ENCODE measurements at places on chromosomes 3 and 15.

DNA sequence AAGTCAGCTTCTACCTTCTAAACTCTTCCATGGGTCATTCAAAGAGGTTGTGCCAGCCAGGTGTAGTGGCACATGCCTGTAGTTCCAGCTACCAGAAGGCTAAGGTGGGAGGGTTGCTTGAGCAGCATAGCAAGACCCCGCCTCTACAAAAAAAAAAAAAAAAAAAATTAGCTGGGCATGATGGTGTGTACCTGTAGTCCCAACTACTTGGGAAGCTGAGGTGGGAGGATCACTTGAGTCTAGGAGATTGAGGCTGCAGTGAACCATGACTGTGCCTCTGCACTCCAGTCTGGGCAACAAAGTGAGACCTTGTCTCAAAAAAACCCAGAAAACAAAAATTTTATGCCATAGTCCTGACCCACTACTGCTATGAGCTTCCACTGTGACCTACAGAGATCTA, 126.8 kb downstream of the MDFIC2 start:
- no peak for DNase-seq

GRCh38 chr3:170128977-170129431, 52.5 kb downstream of the PHC3 start:
- DNase-seq, result peak; percentile 41

- peak; percentile 15 for DNase-seq
These were observed 122.3 kb downstream of the ATP1B3 start for GRCh38 chr3:141998669-141999290.

DNA sequence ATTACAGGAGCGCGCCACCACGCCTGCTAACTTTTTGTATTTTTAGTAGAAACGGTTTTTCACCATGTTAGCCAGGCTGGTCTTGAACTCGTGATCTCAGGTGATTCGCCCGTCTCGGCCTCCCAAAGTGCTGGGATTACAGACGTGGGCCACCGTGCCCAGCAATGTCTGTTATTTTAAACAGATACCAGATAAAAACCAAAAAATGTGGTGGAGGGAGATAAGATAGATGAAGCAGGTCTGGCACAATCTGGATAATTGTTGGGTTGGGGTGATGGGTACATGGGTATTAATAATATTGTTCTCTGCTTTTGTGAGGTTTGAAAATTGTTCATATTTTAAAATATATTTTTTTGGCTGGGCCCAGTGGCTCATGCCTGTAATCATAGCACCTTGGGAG, 4.7 kb downstream of the RNF111 start:
- no peak for DNase-seq

DNA sequence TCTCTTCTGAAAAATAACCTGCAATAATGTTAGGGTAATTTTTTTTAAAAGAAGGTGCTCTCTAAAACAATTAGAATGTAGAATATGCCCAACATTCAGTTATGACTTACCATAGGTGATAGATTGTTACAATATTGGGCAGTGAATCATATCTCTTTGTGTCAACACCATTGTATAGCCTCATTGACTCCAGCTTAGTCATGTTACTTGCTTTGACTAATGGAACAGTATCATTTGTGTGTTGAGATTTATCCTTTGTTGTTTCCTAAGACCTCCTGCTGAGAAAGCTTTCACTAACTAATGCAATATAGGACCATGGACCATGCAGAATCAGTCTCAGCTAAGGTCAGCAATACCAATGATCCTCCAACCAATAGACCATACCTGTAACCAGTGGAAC, 1106.4 kb downstream of the SI start:
- no peak for DNase-seq

- peak; percentile 80 for DNase-seq
These were observed 1077.4 kb downstream of the EPHA3 start for GRCh38 chr3:90184861-90185260.

DNA sequence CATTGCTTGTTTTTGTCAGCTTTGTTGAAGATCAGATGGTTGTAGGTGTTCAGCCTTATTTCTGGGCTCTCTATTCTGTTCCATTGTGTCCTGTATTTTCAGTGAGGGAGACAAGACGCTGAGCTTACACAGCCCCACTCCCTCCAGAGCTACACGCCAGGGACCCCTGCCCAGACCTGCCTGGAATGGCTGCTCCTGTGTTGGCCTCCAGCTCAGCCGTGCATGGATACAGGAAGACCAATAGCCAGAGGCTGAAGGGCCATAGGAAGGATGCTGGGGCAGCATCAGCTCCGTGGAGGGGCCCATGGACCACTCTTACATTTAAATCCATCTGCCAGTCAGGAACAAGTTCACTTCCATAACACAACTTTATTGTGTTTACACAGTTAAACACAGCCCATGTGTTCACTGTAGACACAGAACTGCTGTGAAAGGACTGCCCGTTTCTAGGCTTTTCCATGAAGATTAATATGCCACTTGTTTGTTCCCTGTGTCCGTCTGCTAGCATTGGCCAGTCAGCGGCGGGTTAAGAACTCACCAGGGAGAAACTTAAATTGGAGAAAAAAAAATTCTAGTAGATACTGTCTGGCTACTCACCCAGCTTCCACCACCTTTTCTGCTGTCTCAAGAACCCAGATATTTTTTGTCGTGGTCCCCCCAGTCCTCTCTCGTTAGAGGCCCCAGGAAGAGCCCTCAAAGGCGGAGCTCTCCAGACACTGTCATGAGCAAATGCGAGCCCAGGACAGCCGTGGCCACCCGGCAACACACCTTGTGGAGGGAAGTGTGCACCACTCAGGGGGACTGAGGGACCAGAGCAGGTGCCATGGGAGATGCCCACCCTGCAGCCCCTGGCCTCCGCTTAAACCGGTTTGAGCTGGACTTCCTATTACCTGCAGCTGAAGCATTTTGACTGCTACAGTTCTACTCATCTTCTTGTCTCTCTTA, 142.3 kb upstream of the MEF2A start:
- DNase-seq, result no peak

GRCh38 chr3:161672478-161672877, 175.9 kb downstream of the OTOL1 start:
- peak; percentile 16 for DNase-seq

GRCh38 chr3:52347716-52348635, 31.9 kb downstream of the DNAH1 start:
- no peak for DNase-seq

DNA sequence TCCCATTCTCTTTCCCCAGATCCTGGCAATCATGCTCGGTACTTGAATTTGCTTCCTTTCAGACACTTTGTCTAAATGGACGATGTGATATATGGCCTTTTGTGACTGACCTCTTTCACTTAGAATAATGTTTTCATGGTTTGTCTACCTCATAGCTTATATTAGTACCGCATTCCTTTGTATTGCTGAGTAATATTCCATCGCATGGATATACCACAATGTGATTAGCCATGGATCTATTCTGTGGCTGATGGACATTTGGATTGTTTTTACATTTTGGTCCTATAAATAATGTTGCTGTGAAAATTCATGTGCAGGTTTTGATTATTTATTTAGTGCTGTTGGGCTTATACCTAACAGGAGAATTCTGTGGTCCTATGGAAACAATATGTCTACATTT, 458.6 kb downstream of the GABRG3 start:
- no peak for DNase-seq

- DNase-seq, result no peak
These were observed 88.8 kb upstream of the CTDSPL start for GRCh38 chr3:37772773-37773354.

- no peak for DNase-seq
These were observed 64.0 kb downstream of the RGMA start for GRCh38 chr15:93024716-93025624.

- no peak for DNase-seq
These were observed 60.8 kb downstream of the RIOX2 start for GRCh38 chr3:97911459-97911858.

- DNase-seq, result no peak
These were observed 35.7 kb downstream of the ACAD9 start for GRCh38 chr3:128914966-128915645.

DNA sequence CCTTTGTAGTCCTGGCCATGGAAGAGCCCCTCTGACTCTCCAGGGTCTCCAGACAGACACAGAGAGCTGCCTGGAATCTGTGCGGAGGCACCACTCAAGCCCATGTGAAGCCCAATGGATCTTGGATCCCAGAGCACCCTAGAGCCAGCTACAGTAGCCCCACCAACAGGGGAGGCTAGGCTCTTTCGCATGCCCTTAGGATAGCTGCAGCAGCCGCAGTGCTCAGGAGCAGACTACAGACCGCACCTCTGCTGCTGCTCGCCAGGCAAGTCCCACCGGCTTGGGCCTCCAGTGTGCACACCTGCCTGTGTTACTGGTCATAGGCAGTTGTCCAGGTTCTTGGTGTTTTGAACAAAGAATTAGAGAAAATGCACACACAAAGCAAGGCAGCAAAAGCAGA, 131.6 kb downstream of the SPATA16 start:
- DNase-seq, result no peak

All from mammary epithelial cell (primary cell).